ENCODE measurements at places on chromosomes 5 and 9. TPM values are rescaled to one million over a fixed set of nuclear protein-coding genes. Genes with fewer than 3 reads are reported as not detected.

Gene TMEM215
- total RNA-seq: not detected

Gene MAP1B
- total RNA-seq: 50.8 TPM

Gene PCDHGA2
- total RNA-seq: 0.65 TPM

Gene CCDC180
- 0.65 TPM for total RNA-seq

Gene HDHD3
- total RNA-seq: 7.8 TPM

Gene ZNF366
- total RNA-seq: 0.97 TPM

Gene CER1
- not detected for total RNA-seq

Gene SPEF2
- 0.97 TPM for total RNA-seq

Gene LCN12
- total RNA-seq: not detected

Gene DOK3
- 3.6 TPM for total RNA-seq
